ENCODE measurements at places on chromosomes 11 and 22. TPM values are rescaled to one million over a fixed set of nuclear protein-coding genes. Genes with fewer than 3 reads are reported as not detected.

The CACNA1I gene
- total RNA-seq, result 0.17 TPM

- DNase-seq, result peak; percentile 23
These were observed 78.3 kb upstream of the MYO18B start for GRCh38 chr22:25663654-25664053.

GRCh38 chr22:35361001-35361558, 19.8 kb upstream of the HMOX1 start:
- no peak for DNase-seq

The MPZL2 gene
- 47.2 TPM for total RNA-seq

DNA sequence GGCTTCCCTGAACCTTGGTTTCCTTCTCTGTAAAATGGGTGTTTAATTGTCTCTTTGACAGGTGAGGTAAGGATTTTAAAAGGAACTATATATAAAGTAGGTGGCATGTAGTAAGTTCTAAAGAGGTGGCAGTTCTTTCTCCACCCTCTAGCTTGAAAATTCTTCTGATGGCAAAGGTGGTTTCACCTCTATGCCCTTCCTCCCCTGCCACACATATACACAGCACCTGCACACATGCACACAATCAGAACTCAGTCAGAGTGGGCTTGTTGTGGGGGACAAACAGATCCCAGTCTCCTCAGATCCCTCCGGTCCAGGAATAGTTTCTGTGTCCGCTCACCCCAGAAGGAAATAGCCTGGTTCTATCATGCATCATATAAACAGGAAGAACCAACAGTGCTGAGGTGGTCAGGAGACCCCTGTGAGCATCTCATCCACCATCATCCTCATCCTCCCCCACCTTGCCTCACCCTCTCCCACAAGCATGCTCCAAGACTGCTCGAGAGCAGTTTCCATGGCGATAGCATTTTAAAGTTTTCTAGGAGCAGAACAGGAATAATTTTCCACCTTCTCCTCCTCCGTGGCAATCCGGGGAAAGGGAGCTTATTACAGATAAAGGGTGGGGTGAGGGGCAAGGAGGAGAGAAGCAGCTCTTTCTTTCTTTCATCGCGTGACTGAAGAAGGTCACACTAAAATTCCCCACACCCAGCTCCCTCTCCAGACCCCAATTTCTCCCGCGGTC, 123.6 kb downstream of the CHST1 start:
- DNase-seq, result no peak

GRCh38 chr22:37112084-37112728, 2.7 kb upstream of the TMPRSS6 start:
- peak; percentile 40 for DNase-seq

DNA sequence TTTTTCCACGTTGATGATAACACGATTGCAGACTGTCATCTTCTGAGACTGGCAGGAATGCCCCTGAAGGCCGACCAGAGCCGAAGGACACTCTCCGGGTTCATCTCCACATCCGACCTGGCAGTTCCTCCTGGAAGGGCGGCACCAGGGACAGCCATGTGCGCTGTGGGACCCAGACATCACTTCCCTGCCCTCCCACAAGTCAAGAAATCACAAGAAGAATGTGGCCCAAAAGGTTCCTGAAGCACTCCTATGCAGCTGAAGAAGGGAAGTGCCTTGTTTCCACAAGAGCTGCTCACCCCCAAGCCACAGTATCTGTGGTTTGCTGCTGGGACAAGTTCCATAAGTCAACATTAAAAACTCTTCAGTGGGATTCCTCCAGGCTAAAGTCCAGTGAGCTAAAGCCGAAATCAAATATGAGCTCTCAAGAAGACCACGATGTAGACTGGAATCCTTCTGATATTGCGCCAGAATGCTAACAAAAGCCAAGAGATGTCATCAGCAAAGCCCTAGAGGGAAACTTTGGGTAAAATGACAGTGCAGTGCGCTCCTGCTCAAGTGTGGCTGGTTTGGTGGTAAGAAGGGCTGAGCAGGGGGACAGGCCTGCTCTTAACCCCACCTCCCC, 21.2 kb downstream of the PACSIN2 start:
- no peak for DNase-seq

DNA sequence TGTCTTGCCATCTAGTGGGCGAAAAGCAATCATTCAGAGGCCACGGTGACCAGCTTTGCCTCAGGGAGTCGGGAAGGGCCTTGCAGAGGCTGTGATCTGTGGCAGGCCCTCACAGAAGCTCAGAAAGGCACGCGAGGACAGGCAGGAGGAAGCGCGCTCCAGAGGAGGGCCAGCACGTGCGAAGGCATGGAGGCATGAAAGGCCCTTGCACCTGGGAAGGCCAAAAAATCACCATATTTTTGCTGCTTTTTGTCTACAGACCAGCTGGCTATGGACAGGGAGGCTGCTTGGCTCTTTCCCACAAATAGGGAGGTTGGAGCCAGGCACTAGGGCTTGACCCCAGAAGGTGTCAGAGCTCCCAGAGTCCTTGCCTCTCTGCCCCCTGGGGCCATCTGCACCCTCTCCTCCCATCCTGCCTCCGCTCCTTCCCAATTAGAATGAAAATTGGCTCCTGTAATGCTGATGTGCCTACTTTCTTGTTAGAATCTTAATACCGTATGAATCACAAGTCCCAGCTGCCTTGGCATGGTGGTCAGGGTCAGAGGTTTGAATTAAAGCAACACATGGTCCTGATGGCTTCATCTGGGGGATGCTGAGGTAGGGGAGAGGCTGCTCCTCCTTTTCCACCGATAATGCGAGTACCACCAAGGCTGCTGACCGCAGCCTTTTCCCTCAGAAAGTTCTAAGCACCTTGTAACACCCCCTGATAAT, 69.1 kb downstream of the FEZ1 start:
- no peak for DNase-seq

- DNase-seq, result no peak
These were observed 22.9 kb upstream of the ASPHD2 start for GRCh38 chr22:26406118-26406517.

GRCh38 chr22:37503850-37504249, 15.4 kb downstream of the CARD10 start:
- peak; percentile 66 for DNase-seq

The NLRP10 gene
- 1.1 TPM for total RNA-seq

GRCh38 chr22:24007253-24008021, 2.2 kb upstream of the GSTT4 start:
- DNase-seq, result no peak

The CCDC87 gene
- 0.53 TPM for total RNA-seq

- no peak for DNase-seq
These were observed 333.3 kb downstream of the FAT3 start for GRCh38 chr11:92557879-92558278.

GRCh38 chr11:63023841-63024648, 8.4 kb upstream of the SLC22A8 start:
- DNase-seq, result peak; percentile 91

DNA sequence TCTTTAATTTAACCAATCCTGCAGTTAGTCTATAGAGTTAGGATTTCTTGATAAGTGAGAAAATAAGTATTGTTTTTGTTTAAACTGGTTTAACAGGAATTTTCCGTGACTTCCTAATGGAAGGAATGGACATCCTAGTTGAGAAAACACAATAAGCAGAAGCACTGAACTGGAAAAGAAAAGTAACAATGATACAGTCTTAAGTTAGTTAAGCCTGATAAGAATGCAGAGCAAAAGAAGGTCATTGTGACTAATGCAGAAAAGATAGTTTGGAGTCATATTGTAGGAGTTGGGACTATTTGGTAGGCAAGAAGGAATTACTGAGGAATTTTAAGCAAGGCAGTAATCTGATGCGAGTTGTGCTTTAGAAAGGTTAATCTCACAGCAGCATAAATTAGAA, 11.7 kb downstream of the RNF141 start:
- DNase-seq, result no peak

The NAALAD2 gene
- 29.8 TPM for total RNA-seq

GRCh38 chr22:24325105-24325757, 54.6 kb downstream of the SPECC1L start:
- peak; percentile 68 for DNase-seq

DNA sequence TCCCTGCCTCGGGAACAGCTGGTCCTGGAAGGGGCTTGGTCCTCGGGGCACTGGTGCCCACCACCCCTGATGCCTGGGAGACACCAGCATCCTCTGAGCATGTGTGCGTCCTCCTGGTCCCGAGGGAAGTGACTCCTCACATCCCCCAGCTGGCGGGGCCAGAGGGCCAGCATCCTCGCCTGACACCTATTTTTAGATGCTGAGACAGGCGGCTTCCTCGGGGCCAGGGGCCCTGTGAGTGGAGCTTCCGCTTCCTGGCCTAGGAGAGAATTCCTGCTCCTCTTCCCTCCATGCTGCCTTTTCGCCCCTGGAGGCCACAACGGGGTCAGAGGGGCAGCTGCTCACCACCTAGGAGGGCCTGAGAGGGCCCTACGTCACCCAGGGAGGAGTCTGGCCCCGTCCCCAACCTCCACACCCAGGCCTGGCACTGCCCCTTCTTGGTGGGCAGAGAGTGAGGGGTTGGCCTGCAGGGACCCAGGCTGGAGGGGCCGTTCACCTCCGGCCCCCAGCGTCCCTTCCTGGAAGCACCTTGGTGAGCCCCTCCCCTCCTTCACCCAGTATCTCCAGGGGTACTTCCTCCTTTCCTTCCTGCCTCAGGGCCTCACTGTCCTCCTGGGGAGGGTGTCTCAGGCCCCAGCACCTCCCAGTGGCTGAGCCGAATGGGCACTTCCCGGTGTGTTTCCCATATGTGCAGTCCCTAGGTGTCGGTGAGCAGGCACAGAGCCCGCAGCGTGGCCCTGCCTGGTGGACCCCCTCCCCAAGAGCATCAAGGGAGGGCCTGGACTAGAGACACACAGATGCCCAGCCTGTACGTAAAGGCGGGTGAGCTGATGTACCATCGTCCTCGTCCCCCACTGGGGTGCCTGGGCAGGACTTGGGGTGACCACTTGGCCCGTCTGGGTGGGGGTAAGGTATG, 6.1 kb downstream of the CD81 start:
- DNase-seq, result no peak

DNA sequence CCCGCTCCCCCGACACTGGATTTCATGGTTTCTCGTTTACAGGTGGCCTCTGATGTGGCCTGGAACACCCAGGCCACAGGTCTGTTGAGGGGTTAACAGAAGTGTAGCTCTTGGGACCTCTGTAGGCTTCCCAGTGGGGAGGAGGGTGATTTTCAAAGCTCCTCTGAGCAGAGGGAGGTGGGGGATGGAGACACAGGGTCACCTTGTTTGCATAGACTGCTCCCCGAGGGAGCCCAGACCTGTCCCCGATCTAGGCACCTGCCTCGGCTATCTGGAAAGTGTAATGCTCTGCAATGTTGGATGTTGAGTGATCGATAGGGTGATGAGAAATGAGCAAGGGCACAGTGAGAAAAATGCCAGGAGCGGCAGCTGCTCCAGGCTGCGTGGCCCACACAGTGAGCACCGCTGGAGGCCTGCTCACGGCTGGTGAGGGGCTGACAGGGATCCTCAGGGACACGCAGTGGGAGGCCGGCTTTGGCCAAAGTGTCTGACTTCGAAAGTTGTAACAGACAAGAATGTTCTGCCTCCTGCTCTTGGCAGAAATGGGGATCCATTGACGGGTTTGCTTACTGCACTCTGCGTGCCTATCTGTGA, 594.1 kb downstream of the BRD1 start:
- no peak for DNase-seq

GRCh38 chr11:64877390-64878222, 815 bp downstream of the EHD1 start:
- no peak for DNase-seq

GRCh38 chr11:43691806-43692205, 11.3 kb downstream of the HSD17B12 start:
- no peak for DNase-seq

DNA sequence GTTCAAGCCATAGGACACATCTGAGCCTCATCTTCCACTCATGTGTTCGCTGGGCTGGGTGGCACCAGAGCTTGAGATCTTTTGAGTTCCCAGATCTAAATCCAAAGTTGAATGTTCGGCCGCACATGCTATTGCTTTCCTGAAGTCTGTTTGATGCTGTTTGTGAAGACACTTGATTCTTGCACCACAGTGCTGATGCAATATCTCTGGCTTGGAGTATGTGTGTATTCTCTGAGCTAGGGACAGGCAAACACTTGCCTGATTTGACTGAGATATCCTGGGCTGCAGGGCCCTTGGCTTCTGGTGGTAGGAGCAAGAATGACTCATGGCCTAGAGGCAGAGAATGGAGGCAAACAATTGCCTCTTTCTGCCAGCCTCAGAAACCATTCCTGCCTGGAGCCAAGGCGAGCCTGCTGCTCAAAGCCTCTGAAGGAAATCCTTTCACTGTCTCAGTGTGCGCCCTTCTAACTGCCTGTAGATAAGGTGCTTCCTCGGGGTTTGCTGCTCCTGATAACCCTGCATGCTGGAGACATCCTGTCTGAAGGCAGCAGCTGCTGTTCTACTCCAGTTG, 73.0 kb downstream of the CYB5R2 start:
- DNase-seq, result peak; percentile 76

The SCGB1D2 gene
- not detected for total RNA-seq

DNA sequence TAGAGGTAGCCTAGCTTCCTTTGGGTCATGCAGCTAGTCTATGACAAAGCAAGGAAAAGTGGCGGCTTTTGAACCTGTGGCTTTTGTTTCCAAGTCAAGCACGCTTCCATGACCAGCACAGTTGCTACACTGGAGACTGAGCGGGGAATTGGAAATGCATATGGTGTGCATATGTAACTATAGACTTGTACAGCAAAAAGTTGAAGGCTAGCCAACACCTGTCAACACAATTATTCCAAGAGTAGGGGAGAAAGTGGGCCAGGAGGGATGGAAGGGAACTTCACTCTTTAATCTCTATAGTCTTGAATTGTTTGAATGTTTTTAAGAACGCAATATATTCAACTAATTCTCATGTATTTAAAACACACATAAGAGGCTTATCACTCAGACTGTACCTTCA, 218.5 kb upstream of the CADM1 start:
- DNase-seq, result no peak

DNA sequence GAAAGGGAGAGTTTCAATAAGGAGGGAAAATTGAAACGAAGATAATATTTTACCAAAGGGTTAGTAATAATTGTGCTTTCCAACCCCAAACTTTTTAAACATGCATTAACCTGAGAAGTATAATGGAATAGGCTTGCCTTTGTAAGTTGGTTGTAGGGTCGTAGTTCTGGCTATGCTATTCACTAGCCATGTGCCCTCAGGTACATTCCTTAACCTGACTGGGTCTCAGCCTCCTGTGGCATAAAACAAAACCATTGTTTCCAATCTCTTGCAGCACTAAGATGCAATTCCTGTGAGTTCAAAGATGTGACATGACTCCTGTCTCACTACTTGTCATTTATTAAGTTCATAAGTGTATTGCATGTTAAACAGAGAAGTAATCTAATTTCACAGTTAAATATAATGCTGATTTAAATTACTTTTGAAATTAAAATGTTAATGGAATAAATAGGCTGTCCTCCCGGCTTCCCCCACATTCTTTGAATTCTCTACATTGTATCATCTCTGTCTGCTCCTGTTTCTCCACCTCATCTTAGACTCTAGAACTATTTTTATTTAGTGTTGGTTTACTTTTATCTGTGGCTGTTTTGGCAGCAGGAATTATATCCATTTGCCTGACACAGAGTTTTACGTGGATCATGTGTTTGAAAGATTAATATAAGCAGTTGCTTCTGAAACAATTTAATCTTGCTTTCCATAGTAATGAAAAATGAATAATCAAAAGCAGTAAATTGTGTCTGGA, 216.3 kb downstream of the FAT3 start:
- DNase-seq, result no peak

- no peak for DNase-seq
These were observed 168.2 kb downstream of the COMMD9 start for GRCh38 chr11:36121054-36121453.
